ENCODE measurements at places on chromosomes 2 and 18.

DNA sequence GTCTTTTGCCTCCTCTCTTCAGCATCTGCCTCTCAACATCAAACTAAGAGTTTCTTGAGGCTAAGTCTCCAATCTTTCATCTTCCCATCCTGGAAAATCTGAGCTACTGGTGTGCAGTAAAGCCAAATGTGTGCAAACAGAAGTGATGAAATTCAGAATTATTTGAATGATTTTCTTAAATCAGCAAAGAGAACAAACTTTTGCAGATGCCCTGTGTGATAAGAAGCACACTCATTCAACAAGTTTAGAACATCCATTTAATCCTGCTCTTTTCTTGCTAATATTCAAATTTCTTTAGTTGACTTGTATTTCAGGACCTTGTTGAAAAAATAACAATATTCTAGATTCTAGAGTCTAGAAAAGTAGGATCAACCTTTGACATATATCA lies 1374.9 kb upstream of the CELF4 start:
- no peak for DNase-seq

GRCh38 chr18:46723856-46724415 lies 32.9 kb downstream of the ST8SIA5 start:
- DNase-seq: no peak

DNA sequence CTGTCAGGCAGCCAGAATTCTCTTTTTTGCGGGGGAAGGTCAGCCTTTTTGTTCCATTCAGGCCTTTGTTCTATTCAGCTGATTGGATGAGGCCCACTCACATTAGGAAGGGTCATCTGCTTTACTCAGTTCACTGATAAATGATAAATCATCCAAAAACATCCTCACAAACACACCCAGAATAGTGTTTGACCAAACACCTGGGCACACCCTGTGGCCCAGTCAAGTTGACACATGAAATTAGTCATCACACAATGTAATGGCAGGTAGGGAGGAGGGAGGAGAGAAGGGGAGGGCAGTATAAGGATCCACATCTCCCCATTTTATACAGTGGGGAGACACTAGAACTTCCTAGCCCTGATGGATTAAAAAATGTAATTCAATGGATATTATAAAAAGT lies 8.3 kb upstream of the RMC1 start:
- no peak for DNase-seq

DNA sequence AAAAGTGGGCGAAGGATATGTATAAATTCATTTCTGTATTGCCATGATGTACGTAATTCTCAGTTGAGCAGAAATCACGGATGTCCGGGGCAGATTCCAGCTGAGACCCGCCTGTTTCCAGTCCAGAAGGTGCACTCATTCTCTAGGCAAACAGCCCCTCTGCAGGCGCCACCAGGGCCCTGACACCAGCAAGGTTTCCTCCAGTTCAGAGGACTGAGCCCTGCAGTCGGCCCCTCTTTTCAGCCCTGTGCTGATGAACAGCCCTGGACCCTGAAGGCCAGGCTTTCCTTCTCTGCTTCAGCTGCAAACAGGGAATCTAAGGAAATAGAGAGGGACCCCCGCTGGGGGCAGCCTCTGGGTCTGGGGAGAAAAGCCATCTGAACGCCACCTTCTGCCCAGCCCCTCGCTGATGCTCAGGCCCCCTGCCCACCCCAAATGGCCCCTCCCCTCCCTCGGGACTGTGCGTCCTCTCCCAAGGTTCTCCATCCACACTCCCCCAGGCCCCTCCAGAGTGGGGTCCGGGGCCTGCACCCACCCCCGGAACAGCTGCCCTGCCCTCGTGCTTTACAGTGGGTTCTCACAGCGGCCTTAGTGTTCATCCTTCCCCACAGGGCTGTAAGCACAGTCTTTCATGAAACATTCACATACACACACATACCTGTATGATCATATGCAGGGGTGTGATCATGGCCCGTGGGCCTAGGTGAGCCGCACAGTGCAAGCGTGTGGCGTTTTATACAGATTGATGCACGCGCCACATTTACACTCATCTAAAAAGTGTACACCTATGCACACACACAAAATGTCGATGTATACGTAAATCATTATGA lies 12.1 kb downstream of the COPS9 start:
- no peak for DNase-seq

DNA sequence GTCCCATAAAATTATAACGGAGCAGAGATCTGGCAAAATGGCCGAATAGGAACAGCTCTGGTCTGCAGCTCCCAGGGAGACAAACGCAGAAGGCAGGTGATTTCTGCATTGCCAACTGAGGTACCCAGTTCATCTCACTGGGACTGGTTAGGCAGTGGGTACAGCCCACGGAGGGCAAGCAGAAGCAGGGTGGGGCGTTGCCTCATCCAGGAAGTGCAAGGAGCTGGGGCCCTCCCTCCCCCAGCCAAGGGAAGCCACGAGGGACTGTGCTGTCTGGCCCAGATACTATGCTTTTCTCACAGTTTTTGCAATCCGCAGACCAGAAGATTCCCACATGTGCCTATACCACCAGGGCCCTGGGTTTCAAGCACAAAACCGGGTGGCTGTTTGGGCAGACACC lies 22.8 kb downstream of the ICA1L start:
- no peak for DNase-seq

DNA sequence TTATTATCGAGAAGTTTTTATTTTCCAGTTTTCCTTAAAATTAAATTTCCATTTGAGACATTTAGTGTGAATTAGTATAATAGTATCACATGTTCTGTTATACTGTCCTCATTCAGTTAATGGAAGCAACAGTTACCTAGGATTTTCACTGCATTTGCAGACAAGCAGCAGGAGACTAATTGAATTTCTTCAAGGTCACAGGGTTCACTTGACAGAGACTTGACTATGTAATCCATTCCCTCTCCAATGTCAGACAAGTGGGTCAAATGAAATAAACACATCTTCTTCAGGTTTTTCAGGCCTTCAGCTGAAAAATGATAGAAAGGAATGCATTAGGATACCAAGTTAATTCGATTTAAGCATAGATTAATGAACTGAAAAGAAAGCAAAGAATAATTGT lies 26.7 kb downstream of the NLRC4 start:
- DNase-seq: no peak

DNA sequence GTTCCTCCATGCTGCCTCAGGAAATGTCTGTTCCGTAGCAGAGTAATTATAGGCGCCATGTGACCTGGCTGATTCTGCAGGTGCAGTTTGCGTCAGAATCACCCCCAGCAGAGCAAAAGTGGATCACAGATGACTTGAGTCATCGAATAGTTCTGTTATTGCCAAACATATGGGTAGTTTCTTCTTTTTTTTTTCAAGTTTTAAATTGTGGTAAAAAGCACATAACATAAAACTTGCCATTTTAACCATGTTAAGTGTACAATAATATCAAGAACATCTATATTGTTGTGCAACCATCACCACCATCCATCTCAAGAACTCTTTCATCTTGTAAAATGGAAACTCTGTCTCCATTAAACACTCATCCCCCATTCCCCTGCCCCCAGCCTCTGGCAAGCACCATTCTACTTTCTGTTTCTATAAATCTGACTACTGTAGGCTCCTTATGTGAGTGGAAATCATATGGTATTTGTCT lies 177.7 kb upstream of the TWIST2 start:
- DNase-seq: no peak

DNA sequence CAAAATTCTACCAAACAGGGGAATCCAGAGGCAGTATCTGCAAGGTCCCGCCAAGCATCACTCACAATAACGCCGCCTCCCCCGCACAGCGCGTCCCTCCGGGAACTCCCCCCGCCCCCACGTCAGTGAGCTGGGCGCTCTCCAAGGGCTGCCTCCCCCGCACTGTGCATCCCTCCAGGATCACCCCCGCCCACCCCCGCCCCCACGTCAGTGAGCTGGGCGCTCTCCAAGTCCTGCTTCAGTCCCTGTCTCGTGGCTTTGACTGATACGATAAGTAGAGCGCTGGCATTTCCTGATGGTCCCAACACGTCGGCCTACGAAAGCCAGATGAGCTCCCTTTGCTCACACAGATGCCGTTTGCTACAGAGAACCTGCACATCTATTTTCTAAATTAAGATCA lies 130.7 kb upstream of the TPO start:
- DNase-seq: no peak

GRCh38 chr2:206198677-206199076 lies 39.0 kb downstream of the EEF1B2 start:
- DNase-seq: no peak

GRCh38 chr2:200483729-200484198 lies 26.1 kb downstream of the KCTD18 start:
- no peak for DNase-seq

DNA sequence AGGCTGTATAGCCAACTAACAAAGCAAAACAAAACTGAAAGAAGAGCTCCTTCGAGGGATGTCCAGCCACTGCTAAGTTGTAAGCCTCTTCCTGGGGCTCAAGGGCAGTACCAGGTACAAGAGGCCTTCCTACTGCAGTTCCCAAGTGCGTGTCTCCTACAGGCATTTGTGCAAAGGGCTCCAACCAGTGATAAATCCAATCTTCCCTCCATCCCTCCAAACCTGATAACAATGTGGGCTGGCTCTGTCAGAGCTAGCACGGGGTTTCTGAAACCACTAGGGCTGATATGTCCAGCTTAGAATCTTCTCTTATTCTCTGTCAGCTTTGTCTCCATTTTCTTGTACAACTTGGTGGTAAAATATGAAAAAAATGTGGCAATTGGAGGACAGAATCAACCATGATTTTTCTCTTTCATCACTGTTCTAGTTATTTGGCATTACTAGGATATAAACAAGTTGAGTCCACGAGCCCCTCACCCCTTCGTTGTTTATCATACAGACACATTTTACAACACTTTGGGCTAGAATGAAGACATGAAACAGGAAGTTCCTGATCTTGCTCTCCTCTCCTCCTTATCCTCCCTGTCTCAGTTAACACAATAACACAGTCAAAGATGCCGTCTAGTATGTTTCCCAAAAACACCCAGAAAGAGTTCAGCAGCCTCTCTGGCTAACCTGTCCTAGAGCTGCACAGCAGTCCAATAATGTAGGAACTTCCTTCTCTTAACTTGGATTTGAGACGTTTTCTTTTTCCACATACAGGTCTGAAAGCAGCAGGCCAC lies 35.4 kb upstream of the WIPF1 start:
- DNase-seq: no peak

DNA sequence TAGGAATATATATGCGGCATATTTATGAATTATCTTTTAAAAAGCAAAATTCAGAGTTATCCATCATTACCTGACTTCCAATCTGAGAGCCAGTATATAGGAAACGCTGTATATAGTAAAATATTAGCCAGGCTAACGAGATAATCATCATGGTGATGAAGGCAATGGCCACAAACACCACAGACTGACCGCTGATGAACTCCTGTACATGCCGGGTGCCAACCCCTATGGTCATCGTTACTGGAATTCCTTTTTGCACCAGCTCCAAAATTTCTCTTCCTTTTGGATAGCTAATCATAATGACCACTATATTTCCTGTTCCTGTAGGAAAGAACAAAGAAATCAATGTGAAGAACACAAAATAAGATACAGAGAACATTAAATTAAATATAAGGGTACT lies 13.6 kb downstream of the RNF149 start:
- no peak for DNase-seq

DNA sequence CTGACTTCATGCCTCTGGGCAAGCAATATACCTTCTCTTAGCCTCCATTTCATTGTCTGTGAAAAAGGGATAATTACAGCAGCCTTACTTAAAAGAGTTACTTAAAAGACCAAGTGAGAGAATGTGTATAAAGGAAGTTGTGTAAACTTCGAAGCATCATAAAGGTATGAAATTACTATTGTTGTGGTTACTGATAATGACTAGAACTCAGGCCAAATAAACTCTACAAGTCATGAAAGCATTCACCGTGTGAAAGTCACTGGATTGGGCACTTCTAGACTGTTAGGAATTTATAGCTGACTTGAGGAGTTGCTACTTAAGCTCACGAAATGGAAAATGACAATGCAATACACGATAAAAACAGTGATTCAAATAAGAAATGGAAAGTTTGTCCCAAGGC lies 67.4 kb upstream of the HAAO start:
- no peak for DNase-seq

Measured in T-helper 22 cell (primary cell).